ENCODE measurements at places on chromosomes 2 and 18.

- no peak for DNase-seq
Observed at GRCh38 chr2:188798159-188798558, 176.0 kb upstream of the COL3A1 start.

DNA sequence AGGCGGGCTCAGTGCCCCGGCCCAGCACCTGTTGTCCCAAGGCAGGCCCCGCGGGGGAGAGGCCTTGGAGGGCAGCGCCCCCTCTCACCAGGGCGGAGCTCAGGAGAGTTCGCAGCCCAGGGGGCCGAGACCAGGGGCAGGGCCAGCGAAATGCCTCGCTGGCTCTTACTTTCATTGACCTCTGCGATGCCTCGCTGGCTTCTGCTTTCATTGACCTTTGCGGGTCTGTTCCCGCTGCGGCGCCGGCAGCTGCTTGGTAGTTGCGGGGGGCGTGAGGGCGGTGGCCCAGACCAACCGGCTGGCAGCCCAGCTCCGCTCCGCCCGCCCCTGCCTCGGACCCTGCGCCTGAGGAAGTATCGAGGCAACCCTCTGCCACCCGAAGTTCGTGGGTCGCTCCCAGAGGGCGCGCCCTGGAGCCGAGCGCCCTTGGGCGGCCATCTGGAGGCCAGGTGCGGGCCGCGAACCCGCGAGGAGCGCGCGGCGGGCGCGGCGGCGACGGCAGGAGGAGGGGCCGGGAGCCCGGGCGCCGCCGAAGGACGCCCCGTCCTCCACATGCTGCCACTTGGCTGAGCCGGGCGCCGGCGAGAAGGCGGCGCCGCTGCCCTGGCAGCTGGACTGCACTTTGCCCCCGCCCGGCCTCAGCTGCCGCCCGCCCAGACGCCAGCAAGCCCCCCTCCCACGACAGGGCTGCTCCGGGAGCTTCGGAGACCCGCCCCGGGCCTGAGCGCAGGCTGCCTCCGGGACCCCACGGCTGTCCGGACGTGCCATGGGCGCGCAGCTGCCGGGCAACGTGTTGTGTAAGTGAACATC lies 118.0 kb upstream of the MSTN start:
- peak; percentile 30 for DNase-seq

GRCh38 chr2:36482576-36483214 lies 115.3 kb downstream of the FEZ2 start:
- no peak for DNase-seq

GRCh38 chr2:9415516-9416169 lies 7.7 kb downstream of the ITGB1BP1 start:
- DNase-seq: no peak

DNA sequence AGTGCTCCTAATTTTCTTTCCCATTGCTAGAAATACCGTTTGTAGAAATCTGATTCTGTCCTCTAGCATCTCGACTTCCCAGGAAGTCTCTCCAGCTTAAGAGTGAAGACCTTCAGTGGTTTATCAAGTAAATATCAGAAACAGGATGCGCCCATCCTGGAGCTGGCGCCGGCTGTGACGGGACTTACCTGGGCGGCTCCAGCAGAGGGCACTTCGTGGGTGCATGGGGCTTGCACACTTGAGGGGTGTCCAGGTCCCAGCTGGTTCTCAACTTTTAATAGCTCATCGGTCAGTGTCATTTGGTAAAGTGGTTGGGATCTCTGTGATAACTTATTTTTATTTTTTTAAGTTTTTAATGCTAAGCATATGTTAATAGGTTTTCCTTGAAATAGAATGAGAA lies 167.0 kb upstream of the TPO start:
- DNase-seq: no peak

DNA sequence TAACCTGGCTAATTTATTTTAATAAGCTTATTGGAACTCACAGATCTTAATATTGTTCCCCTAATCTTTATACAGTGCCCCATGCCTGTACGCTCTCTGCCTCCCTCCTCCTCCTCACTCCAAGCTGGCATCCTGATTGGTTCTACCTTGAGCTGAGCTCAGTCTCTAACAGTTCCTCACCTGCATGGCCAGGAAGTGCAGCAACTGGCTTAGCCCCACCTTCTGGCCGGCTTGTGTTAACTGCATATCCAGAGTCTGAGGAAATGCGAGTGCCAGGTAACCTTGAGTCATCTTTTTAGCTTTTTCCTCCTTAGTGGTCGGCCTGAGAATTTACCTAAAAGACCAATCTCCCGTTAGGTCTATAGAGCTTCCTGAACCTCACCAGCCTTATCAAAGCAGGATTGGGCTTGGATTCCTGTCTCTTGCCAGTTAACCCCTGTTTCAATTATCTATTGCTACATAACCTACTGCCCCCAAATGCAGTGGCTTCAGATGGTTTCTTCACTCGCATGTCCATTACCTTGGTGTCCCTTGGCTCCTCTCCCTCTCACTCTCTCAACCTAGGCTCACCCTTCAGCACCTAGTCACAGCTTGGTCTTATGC lies 89.5 kb upstream of the STK39 start:
- DNase-seq: peak; percentile 54

- DNase-seq: no peak
Observed at GRCh38 chr2:67922080-67922785, 140.6 kb downstream of the C1D start.

DNA sequence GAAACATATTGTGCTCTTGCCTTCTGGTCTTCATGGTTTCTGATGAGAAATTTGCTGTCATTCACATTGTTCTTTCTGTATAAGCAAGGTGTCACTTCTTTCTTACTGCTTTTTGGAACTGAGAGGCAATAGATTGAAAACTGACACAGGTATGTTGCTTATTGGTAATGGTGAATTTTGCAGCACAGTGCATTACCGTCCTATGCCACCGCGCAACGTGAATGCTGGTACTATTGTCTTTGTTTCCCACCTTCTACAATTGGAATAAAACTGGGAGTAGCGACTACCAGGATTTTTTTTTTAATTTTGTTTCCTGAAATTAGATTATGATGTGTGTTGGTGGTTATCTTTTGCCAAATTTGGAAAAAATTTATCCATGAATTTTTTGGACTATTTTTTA lies 11.4 kb downstream of the XIRP2 start:
- DNase-seq: no peak
